EL (cell line): ENCODE measurements at places on chromosomes 12 and 14.

- peak; percentile 6 for DNase-seq
Measured at GRCh38 chr14:85248881-85249635, 280.9 kb upstream of the FLRT2 start.

DNA sequence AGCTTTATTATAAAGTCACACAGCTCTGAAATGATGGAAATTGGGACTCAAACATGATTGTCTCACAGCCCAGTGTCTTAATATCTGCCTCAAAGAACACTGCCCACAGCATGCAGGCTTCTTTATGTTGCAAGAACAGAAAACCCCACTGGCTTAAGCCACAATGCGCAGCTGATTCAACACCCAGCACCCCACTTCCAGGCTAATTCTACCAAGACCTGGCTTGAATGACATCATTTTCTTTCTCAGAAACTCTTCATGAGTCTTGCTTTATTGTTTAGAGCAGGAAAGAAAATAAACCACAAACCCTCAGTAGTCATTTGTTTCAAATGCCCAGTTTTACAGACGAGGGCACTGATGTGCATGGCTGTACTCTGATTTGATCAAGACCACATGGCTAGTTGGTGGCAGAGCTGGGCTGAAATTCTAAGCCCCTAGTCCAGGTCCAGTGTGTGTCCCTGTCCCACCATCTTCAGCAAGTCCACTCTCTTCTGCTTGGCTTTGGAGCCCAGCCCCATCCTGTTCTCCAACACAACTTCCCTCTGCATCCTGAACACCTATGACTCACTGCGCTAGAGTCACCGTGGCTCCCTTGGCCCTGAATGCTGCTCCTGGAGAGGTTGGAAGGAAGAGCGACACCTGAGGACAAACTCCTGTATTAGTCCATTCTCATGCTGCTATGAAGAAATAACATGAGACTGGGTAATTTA is 50.3 kb upstream of the SRSF5 start:
- peak; percentile 86 for DNase-seq

GRCh38 chr12:77924703-77925102 is 94.0 kb downstream of the NAV3 start:
- peak; percentile 76 for DNase-seq

- no peak for DNase-seq
Measured at GRCh38 chr12:78490861-78491260, 373.7 kb upstream of the SYT1 start.

DNA sequence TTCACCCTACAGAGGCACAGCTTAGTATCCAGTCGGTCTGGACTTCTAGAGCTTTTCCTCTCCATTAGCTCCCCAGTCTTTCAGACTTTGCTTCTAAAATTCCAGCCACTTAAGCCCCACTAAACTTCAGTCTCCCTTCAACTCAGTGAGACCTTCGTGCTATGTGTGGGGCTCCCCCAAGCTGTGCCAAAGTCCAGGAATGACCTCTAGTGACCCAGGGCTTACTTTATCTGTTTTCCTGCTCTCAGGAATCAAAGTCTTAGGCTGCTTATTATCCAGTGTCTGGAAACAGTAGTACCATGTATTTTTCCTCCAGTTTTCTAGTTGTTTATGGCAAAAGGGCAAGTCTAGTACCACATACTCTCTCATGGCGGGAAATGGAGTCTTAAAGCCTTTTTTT is 77.8 kb downstream of the IFT43 start:
- no peak for DNase-seq

- DNase-seq: peak; percentile 53
Measured at GRCh38 chr12:52121824-52122539, 42.5 kb downstream of the SMIM41 start.

DNA sequence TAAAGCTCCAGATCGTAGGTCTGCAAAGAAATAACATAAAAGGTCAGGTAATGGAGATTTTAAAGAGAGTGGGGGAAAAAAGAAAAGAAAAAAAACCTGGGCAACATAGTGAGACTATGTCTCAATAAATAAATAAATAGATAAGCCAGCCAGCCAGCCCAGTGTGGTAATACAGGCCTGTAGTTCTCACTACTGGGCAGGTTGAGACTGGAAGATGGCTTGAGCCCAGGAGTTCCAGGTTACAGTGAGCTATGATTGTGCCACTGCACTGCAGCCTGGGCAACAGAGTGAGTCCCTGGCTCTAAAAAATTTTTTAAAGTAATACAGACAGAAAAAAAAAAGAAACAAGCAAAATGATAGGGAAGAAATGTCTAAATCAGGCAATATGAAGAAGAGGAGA is 43.2 kb upstream of the BBS10 start:
- DNase-seq: no peak

DNA sequence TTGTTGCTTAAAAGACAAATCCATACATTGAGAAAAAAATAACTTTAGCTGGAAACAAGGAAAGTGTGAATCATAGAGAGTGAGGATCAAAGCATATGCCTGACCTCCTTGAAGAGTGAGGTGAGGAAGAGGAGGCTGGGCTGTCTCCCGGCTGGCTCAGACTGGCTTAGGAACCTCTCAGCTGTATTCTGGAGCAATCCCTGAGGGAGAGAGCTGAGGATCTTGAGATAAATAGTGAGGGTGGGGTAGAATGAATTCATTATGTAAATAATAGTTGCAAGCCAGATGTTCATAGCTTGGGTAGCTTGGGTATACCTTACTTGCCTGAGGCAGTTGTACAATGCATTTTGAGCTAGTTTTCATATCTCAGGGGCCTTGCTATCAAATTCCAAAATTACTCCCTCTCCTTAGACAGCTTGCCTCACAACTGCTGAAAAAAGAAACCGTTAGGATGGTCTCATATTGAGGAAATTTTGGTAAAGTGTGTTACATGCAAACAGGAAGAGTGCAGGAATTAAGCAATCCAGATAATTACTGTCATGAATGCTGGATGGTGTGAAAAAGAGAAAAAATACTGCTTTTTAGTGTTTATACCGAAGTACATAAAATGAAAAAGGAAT is 30.5 kb upstream of the SLC15A5 start:
- DNase-seq: no peak

DNA sequence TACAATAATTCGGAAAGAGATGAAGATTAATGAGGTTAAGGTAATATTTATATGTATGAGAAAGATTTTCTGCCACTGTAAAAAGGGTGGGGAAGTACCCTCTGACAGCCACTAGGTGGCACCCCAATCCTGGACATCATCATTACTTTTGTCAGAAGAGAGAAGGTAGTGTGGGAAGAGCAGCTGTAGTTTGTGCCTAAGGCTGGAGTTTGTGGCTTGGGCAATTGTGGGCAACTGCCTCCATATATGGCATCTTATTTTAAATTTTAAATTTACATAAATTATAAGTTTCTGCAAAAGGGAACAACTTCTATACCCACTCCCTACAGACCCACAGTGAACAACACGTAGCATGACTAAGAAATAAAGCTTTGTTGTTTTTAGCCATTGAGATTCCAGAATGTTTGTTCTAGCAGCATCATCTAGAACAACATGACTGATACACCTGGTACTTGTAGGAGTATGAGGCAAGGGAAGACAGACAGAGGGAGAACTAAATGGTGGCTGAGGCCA is 34.4 kb upstream of the SYCP3 start:
- DNase-seq: peak; percentile 64

GRCh38 chr12:48856379-48856778 is 4.4 kb upstream of the DDX23 start:
- no peak for DNase-seq

DNA sequence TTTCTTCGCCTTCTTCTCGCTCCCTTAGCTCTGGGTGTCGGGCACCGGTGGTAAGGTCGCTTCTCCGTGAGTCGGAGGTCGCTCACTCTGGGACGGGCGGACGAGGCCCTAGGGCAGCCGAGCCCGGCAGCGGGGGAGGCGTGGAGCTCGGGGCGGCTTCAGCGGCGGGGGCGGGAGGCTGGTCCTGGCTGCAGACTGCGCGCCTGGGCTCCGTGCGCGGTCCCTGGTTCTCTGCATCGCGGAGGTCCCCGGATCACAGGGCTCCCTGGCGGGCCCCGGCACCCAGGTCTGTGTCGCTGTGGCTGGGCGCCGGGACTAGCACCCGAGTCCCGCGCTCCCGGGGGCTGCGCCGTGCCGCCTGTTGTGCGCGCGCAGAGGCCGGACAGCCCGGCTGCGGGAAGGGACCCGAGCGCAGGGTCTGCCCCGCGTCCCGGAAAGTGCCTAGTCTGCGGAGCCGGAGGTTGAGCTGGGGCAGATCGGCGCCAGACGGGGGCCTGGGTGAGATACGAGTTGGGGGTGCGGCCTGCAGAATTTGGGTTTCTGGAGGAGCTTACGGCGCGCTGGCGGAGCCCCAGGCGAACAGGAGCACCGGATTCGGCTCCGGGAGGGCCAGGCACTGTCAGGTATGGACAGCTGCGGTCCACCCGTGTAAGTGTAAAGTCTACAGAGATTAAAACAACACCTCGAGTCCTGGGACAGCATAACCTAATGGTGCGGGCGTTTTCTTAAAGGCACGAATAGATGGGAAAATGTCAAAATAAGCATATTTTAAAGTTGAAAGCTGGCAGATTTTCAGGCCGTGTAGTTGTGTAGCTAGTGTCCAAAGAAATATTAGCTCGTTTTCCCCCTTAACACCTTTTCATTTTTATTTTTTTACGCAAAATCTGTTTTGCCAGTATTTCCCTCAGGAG is 713 bp downstream of the FRMD6 start:
- DNase-seq: no peak

DNA sequence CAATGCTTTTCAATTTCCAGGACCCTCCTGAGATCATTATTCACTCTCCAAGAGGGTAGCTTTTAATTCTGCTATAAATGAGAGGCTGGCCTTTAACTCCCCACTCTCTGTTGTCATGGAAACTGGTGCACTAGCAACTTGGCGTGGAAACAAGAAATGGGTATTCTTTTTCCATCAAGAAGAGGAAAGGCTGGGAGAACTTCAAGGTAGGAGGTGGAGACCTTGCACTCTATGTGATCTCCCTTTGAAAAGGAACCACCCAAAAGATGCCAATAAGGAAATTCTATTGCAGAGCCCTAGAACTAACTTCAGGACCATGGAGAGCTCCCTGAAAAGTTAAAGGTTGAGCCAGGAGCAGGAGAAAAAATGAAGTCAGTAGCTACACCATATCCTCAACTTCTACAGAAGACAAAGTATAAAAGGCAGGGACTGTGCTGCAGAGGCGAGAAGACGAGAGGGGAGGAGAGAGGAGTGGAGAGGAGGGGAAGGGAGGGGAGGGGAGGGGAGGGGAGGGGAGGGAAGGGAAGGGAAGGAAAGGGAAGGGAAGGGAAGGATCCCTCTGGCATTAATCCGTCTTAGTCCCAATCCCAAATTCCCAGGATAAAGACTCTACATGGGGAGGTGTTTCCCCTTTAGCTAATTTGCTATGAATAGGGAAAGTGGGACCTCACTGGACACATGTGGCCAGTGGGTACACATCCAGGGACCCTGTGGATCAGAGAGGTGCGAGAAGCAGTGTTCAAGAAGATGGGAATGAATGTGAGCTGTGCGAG is 46.7 kb upstream of the FICD start:
- DNase-seq: peak; percentile 24

- no peak for DNase-seq
Measured at GRCh38 chr12:64916411-64917261, 92.2 kb downstream of the TBC1D30 start.

- DNase-seq: no peak
Measured at GRCh38 chr14:61992139-61992538, 229.9 kb downstream of the SNAPC1 start.

DNA sequence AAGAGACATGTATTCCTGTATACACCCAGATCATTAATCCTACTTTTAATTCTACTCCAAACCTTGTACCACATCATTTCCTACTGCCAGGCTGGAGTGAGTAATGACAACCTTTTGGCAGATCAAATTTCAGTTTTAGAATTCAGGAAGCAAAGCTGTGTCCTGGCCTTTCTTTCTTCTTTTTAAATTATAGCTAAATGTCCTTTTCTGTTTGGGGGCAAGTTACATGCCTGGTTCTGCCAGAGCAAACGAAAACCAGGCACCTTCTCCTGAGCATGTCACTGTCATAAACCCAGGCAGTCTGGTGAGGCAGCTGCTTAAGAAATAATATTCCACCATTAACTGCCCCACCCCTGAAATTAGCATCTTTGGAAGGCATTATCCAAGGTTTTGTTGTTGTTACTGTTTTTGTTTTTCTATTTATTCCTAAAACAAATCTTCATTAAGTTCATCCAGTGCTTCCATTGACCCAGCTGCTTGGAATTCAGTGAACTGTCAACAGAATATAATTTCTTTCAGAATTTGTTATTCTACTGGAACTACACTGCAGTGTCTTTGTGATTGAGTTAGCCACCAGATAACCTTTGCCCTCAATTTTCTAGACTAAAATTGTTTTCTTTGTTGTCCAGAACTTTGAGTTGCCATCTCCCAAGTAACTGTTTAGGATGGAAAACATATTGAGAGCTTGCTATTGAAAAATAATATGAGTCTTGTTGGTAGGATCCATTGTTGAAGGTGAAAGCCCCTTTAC is 33.2 kb downstream of the SAMD4A start:
- peak; percentile 30 for DNase-seq

- DNase-seq: peak; percentile 2
Measured at GRCh38 chr12:41532072-41532471, 344.0 kb downstream of the PDZRN4 start.

- no peak for DNase-seq
Measured at GRCh38 chr12:3490895-3491144, 183 bp upstream of the PRMT8 start.

DNA sequence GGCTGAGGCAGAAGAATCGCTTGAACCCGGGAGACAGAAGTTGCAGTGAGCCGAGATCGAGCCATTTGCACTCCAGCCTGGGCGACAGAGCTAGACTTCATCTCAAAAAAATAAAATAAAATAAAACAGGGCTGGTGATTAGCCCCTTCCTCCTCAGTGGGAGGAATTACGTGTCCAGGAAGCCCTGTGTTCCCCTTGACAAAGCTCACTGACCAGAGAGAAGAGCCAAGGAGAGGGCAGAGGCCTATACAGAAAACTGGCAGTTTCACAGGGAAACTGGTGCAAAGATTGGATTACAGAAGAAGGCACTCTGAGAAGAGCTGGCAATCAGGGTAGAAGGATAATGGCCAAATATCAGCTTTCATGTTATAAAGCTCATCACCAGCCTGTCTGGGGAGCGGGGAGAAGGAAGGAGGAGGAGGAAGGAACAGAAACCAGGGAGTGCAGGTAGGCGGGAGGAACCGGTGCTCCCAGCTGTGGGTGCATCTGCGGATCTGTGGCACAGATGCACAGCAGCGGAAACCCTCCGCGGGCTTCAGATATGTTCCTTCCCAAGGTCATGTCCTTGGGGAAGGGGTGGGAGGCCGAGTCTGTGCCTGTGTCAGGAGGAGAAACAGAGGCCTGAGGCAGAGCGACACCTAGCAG is 6.7 kb downstream of the RAB15 start:
- DNase-seq: no peak

- no peak for DNase-seq
Measured at GRCh38 chr14:24851837-24852236, 198.1 kb downstream of the STXBP6 start.
